ENCODE measurements at places on chromosomes 1 and 21.

DNA sequence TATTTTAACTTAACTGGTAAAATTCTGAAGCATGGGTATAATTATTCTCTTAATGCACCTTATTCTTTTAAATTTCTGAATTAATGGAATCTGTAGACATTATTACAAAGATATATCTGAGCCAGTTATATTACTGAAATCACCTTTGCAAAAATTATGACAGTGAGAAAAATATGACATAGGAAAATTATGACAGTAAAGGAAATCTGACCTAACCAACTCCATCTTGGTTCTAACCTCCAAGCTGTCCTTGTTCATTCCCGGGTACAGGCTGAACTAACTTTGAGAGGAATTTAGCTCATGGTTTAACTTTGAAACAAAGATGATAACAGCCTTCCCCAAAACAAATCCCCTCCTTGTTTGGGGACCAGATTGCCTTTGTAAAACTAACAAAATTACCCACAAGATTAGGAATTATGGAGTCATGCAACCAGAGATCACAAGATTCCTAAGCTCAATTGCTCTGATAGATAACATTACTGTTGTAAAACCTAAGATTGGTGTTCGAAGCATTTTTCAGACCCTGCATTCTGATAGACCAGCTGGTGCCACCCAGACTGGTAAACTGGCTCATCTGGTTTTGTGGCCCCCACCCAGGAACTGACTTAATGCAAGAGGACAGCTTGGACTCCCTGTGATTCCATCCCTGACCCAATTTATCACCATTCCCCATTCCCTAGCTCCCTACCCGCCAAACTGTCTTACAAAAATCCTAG is 9.4 kb upstream of the CD55 start:
- no peak for DNase-seq

DNA sequence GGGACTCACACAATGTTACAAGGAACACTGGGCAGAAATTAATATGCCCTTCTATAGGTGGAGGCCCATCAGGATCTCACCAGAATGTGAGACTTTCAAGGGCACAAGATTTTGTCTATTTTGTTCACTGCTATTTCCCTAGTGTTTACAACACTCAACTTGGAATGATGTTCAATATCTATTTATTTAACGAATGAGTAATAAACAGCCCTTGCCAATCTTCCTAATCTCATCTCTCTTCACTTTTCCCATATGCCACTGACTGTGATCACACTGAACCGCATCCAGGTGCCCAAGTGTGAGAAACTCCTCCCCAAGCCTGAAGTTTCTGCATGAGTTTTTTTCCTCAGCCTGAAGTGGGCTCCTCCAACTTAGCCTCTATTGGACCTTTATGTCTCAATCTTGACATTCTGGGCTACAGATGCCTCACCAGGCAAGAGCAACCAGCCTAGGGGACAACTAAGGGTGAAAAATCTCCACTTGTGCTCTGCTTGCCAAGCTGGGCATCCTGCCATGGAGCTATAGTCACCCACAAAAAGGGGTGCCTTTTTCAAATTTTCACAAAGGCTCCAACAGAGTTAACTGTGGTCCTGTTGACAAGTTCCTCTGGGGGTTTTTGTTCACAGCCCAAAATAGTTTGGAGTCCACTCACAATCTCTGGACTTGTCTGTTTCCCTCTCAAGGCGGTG is 105.6 kb downstream of the PLPP3 start:
- DNase-seq = no peak

DNA sequence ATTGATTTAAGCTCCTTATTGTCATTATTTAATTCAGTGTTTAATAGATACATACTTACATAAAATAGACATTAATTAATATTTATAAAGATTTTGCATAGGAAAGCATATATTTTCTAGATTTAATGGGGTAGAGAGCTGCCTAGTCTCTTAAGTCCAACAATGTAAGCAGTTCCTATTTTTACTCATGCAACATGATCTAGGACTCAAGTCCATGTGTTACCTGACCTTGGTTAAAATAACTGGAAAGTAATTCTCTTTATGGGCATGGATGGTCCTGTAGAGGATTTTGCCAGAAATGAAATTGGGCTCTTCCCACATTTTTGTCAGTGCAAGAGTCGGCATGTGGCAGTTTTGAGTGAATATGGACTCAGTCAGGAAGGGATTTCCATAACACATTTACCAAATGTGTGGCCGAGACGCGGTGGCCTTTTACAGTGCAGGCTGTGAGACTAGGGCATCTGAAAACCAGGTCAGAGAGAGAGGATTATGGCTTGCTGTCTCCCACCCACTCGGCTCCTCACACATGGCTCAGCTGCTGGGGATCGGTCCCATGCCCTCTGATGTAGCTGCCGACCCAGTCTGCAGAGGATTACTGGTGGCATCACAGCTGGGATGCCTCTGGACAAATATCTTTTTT is 6.2 kb upstream of the KIF1B start:
- DNase-seq = no peak

DNA sequence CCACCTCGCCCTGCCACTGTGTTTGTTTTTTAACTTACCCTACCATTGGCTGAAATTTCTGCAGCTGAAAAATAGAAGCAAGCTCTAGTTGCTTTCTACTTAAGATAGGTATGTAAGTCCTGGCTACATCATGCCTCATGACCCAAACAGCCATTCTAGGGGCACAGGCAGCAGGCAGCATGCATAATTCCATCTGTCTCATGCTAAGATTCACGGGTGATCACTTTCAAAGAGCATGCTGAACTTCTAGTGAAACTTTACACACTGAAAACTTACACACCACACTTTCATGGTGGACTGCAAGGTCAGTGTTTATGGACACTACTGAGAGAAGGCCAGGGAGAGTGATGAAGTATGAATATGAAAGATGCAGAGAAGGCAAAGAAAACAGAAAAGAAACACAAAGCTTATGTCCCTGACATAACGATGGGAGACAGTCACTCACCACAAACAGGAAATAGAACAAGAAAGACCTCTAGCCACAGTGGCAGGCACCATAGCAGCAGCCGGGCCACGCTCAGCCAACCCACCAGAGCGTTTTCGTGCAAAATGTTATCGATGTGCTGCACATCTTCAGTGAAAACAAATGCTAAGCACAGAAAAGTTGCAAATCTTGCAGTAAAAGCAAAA is 102.3 kb upstream of the TIAM1 start:
- no peak for DNase-seq

DNA sequence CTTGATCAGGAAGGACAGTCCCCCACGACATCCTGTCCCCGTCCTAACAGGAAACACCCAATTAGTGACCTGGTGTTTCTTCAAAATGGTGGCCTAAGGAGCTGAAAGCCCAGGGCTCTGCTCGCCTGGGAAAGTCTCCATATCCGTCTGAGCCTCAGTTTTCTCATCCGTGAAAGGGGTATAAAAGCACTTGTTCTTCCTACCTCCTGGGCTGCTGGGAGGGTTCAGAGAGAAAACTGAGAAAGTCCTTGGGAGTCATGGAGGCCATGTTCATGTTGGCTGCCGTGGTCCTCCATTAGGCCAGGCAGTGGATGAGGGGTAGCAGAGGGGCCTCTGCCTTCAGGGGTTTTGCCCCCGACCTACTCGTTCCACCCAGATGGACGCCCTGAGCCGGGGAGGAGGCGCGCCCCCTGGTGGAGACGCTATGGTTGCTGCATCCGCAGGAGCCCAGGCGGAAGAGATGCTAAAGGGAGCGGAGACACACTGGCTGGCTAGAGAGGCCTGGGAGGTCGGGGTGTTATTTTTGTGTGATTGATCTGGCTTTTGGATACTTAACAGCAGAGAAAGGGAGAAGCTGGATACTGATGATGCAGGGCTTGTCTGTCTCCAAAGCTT is 113.5 kb downstream of the PRDM2 start:
- peak; percentile 42 for DNase-seq
